CD4-positive, alpha-beta T cell (primary cell): ENCODE measurements at places on chromosomes 1 and 21.
A peak's percentile ranks its signal among the peaks of the same experiment; 100 is the strongest.

DNA sequence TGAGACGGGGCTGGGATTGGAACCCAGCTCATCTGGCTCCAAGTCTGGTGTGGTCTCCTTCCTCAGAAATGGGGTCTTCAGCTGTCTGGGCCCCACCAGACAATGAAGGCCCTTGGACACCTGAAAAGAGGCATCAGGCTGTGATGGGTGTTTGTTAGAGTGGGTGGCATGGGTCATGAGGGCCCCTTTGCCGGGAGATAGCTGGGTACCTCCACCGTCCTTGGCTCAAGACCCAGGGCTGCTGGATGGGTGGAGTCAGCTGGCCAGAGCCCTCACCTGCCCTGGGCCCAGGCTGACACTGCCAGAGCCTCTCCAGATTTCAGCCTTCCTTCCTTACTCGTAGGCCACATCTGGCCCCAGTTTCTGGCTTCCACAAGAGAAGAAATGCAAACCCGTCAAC lies 13.4 kb upstream of the TTC22 start:
- DNase-seq, result no peak

DNA sequence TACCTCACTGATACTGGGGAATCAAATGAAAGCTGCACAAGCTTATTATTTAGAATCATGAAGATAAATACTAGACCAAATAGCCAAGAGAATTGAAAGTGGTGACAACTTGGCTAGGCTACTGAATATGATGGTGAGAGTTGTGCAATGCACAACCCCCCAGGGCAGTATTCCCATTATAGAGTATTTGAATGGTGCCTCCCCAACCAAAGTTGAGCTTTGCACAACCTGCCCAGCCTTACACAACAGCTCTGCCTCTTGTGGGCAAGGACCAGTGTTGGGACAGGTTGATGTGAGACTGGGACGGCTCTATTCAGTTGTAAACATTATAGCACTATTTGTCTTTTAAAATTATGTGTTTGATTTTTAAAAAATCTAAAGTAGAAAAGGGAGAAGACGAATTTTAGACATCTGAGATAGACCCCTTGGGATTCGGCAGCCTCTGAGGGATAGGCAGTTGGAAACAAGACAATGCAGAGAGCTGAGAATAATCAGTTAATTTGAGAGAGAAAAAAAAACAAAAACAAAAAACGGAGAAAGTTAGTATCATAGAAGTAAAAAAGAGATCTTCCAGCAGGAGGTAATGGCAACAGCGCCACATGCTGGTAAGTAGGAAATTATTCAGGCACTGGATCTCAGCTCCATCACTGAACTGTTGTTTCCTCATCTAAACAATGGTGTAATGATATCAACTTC lies 91.0 kb upstream of the KCNA3 start:
- peak; percentile 38 for DNase-seq

GRCh38 chr1:45370575-45370974 lies 30.3 kb upstream of the MUTYH start:
- no peak for DNase-seq

- no peak for DNase-seq
Measured at GRCh38 chr1:46554597-46555381, 3.3 kb upstream of the KNCN start.

- DNase-seq, result peak; percentile 86
Measured at GRCh38 chr1:31154632-31155215, 85.0 kb downstream of the NKAIN1 start.

- DNase-seq, result no peak
Measured at GRCh38 chr1:86271046-86271445, 114.5 kb upstream of the COL24A1 start.

GRCh38 chr1:98267423-98267822 lies 346.6 kb upstream of the DPYD start:
- DNase-seq, result no peak

DNA sequence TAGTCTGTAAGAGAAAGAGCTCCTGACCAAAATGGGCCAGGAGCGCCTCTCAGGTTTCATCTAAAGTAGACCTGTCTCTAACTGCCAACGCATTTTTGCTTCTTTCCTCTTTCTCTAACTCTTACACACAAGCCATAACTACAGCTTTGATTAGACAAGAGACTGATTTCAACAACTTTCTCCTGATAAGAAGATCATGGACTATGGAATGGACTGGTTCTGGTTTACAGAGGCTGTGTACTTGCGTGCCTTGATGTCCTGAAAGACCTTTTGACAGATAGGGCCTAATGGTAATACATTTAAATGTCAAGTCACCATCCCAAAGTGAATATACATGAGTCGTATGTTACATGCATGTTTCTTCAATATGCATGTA lies 3.7 kb upstream of the SETD4 start:
- no peak for DNase-seq

DNA sequence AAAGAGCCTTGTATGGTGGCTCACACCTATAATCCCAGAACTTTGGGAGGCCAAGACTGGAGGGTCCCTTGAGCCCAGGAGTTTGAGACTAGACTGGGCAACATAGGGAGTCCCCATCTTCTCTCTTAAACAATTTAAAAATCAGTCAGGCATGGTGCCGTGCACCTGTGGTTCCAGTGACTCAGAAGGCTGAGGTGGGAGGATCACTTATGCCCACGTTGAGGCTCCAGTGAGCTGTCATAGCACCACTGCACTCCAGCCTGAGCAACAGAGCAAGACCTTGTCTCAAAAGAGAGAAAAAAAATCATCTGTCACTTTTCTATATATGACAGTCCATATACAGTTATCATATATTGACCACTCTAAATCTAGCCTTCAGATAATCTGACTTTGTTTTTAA lies 658.3 kb downstream of the LTN1 start:
- DNase-seq, result no peak
